ENCODE measurements at places on chromosomes 4 and X.

DNA sequence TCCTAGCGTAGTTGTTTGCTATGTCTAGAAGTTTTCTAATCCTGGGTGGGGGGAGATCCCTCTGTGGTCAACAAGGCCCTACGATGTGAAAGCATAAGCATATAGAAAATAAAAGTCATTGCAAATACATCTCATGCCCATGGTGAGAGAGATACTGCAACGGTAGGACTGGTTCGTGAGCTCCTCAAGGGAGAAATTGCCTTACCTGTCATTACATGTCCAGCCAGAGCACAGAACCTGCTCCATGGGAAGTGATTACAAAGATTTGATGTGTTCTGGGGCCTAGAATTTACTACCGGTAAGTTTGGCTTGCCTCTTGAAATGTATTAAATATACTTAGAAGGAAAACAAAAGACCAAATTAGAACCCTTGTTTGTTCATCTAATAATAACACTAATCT is 60.9 kb upstream of the FAM47B start:
- DNase-seq, result no peak

GRCh38 chrX:87634361-87634760 is 116.8 kb downstream of the KLHL4 start:
- DNase-seq, result no peak

GRCh38 chrX:138745196-138745595 is 33.7 kb upstream of the FGF13 start:
- DNase-seq, result no peak

- no peak for DNase-seq
These were observed 209.0 kb downstream of the PPARGC1A start for GRCh38 chr4:23680671-23681518.

DNA sequence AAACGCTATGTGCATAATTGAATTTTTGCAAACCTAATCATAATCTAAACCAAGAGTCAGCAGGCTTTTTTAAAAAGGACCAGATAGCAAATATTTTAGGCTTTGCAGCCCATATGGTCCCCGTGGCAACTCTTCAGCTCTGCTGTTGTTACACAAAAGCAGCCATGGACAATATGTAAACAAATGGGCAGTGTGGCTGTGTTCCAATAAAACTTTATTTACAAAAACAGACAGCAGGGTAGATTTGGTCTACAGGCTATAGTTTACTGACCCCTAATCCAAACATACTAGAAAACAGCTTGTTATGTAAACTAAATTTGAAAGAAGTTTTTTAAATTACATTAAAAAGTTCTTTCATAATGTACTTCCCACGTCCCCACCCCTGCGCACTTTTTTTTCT is 53.1 kb downstream of the FUNDC1 start:
- no peak for DNase-seq

GRCh38 chr4:94410678-94411206 is 41.0 kb upstream of the PDLIM5 start:
- DNase-seq, result no peak

DNA sequence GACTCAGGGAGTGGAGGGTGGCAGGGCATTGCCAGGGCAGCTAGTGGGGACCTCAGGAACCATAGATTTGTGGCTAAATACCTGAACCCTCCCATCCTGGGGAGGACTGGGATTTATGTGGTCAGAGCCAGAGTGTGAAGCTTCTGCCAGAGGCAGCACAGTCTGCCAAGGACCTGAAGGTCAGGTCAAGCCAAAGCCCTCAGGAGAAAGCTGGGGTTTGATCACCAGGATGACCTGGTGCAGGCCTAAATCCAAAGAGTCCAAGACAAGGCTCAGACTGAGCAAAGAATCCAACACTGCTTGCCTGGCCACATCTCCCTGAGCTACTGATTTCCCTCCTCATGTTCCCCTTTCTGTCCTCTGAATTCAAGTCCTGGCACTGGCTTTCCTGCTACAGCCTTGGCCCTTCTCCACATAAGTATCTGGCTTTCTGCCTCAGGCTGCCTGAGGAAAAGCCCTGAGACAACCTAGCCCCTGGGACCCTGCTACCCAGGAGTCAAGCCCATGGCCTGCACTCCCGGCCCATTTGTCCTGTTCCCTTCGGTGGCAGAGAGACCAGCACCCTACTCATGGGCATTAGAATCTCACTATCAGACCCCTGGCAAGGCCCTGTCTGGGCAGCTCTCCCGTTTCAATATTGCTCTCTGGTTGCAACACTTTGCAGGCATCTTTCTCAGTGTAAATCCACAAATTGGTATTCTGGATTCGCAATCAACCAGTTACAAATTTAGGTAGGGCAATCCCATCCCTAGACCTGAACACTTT is 39.3 kb upstream of the SLC25A43 start:
- no peak for DNase-seq

DNA sequence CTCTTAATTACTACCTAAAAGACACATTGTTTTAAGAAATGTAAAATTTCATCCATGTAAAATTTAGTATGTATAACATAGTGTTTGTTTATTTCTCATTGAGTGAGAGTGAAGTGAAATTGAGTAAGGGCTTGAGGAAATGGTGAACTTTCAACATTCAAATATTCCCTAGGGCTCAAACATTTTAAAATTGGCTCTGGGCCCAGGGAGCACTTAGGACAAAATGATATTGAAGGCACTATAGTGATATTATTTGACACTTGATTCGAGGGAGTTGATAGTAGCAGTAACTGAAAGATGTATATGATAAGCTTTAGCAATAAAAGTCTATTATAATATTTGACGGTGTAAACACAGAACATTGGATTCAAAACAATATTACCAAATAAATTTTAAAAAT is 1244.0 kb upstream of the TENM3 start:
- no peak for DNase-seq

GRCh38 chr4:87014284-87014782 is 79.5 kb downstream of the AFF1 start:
- no peak for DNase-seq

DNA sequence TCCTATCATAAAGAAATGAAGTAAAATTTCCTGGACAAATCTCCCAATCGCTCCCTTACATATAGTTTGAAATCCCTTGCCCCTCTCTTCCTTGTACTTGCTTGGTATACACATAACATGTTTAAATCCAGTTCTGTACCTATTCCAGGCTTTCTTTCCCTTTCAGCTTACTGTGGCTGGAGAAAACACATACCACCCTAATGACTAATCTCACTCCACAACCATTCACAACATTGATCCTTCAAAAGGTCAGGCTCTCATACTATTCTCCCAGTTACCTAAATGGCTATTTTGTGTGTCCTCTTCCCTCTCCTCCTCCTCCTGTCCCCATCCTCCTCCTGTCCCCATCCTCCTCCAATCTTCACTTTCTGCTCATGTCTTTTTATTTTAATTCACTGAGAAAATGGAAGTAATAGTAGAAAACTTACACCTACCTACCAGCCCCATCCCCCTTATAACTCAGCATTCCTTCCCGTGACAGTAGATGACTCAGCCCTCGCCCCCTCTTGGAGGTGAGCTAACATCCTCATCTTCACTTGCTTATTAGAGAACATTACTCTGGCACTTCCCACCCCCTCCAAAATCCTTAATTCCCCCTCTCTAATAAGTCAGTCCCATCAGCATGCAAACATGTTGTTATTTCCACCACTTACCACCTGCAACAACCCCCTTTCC is 77.5 kb downstream of the IL15 start:
- DNase-seq, result no peak

DNA sequence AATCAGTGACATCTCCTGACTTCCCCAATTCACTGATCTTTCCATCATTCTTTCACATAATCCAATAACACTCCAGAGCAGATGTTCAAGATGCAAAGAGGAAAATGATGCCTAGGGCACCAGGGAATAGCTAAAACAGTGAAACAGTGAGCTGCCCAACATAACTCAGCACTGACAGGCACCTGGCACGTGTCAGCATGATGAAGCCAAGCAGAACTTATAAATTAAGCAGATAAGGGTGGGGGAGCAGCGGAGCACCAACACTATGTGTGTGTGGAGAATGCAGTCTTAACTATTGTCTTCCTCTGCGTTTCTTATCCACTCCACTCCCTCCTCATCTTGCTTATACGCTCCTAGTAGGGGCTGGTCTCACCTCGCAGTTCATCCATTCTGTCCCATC is 89.4 kb downstream of the AMMECR1 start:
- DNase-seq, result no peak

DNA sequence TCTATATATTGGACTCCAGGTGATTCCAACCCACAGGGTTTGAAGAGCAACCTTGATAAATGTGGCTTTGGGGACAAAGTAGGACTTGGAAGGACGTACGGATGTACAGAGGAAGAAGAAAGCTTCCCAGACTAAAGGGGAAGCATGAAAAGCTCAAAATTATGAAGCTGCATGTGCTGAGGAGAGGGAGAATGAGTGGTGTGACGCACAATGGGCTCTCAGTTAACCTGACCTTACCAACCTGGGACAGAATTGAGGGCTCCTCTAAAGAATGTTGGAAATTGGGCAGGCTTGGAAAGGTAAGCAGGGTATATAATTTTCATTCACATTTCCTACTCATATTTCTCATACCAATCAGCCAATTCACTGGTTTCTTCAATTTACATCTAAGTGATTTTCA is 10.5 kb upstream of the TIGD2 start:
- no peak for DNase-seq

- DNase-seq, result no peak
These were observed 12.1 kb upstream of the ING2 start for GRCh38 chr4:183492791-183493222.

GRCh38 chr4:75629239-75629638 is 1.1 kb downstream of the CDKL2 start:
- DNase-seq, result no peak

DNA sequence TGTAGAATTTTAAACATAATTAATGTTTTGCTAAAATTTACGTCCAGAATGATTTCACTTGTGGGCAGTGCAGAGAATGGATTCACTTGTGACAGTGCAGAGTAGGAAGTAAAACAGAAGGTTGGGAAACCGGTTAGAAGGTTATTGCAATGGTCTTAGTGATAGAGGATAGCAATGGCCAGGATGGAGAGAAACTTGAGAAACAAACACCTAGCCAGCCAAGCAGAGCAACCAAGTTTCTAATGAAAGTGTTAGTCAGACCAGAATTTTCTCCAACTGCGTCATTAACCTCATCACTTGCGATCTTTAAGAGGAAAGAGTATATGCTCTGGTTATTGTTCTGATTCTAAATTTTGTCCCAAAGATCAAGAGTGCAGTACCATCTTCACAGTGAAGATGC is 50.0 kb upstream of the TBC1D9 start:
- no peak for DNase-seq

DNA sequence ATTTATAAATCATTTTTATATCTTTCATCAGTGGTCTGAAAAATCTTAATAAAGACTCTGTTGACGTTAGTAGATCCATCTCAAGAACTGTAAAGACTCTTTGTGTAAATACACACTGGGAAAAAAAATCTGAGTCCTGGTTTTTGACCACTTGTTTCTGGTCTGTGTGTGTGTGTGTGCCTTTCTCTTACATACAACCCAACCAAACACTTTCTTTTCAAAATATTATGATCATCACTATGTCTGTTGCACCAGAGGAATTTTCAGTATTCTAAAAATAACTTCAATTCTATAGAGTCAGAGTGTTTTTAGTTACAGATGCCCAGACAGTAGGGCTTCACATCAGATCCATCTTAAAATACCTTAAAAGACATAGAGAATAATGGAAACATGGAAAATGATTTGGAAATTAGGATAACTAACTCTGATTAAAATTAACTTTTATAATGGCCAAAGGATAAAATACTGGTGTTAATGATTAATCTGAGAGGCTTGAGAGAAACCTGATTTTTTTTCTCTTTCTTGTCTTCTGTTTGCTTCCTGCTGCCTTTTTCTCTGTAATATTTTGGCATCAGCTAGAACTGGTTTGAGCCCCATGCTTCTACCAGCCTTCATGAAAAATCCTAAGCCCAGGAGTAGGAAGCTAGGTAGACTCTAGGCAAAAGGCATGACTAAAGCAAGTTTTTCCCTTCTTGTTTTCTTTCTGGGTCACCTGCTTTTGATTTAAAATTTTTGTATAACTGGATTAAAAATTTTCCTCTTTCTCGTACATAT is 99.7 kb downstream of the ATXN3L start:
- no peak for DNase-seq

- DNase-seq, result no peak
These were observed at the start of gene MTMR1 for GRCh38 chrX:150692831-150693724. MTMR1 (plus strand) TSS chrX:150693396; CDS start chrX:150693531, 135 bp downstream.

- DNase-seq, result no peak
These were observed 103.6 kb downstream of the GNL3L start for GRCh38 chrX:54633641-54634040.

GRCh38 chrX:21779095-21779494 is 21.2 kb upstream of the SMPX start:
- no peak for DNase-seq

- no peak for DNase-seq
These were observed 67.6 kb downstream of the PDGFRA start for GRCh38 chr4:54296548-54297203.

DNA sequence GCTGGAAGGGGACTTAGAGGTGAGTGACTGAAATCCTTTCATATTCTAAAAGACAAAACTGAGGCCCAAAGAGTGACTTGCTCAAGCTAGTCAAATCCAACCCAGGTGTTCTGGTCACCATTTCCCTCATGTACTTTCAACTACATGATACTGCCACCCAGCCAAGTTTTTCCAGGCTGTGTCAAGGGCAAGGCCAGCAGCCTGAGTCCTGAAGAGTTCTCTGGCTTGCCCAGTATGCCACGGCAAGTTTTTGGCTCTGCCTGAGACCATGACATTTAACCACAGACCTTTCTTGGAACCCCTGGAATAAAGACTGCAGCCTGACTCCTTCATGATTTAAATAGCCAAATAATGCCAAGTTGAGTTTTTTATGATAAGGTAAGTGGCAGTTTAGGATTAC is 10.7 kb upstream of the TMEM164 start:
- no peak for DNase-seq

DNA sequence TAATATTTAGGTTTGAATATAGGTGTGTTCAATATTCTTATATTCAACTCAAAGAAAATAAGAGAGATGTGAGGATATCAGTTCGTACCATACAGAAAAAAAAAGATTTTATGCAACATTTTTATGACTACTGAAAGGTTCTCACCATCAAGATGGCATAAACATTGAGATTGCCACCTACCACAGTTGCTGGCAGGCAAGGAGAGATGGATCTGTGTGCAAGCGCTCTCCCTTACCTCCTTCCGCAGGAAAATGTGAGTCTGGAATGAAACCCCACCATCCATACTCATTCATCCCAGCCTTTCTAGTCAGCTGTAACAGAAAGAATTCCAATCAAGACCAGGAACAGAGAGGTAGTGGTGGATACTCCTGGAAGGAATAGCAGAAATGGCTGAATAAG is 376.9 kb downstream of the PPP3CA start:
- no peak for DNase-seq

GRCh38 chrX:113330416-113330815 is 489.8 kb upstream of the AMOT start:
- no peak for DNase-seq

GRCh38 chrX:151240237-151240636 is 63.9 kb downstream of the GPR50 start:
- DNase-seq, result no peak

GRCh38 chr4:111282035-111282434 is 659.2 kb upstream of the PITX2 start:
- no peak for DNase-seq
